ENCODE measurements at places on chromosomes 2 and 18.

GRCh38 chr2:67561457-67561965, 164.4 kb downstream of the ETAA1 start:
- no peak for DNase-seq

- DNase-seq = peak; percentile 73
These were observed 403 bp downstream of the TMEM127 start for GRCh38 chr2:96265349-96265839.

DNA sequence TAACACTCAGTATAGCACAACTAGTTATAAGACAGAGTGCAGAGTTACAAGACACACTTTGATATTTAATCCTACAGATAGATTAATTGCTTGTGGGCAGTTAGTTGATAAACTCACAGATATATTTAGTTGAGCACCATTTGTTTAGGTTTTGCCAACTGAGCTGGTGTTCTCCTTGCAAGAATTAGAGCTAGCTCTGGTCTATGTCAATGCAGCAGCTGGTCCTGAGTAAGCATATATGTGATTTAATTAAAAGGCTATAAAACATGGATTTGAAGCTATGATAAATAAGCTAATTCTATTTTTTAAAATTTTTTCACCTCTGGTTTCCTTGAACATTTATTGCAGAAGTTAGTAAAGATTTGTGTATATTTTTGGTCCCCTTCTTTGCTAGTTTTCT, 35.6 kb downstream of the GPD2 start:
- DNase-seq = no peak

DNA sequence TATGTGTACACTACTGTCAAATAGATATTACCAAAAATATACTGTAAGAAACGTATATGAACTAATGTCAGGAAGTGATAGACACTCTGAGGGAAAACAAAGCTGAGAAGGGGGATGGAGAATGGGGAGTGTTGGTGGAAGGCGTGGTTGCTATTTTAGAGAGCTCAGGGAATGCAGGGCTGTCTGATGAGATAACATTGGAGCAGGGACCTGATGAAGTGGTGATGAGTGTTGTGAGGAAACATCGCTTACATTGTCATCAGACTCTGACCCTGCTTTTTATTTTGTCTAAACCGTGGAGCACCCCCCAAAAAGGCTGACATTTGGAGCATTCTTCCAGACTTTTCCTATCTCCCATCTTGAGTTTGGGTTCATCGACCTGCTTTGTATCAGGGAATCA, 194.7 kb downstream of the LTBP1 start:
- DNase-seq = no peak

DNA sequence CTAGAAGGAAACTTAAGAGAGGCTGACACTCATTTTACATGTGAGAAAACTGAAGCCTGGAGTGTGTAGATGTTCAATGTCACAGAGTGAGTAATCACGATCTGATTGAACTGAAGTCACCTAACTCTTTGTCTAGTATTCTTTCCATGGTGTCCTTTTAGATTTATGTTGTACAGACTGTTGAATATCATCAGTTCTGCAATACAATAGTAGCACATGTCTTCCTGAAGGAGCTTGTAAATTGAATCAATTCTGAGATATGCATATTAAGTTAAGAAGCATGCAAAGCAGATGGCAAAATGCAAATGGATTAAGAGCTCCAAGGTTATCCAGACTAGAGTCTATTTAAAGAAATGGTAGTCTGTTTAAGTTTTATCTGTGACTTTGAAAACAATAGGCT, 484.9 kb upstream of the CRIM1 start:
- DNase-seq = no peak

GRCh38 chr2:152067823-152068222, 31.0 kb downstream of the CACNB4 start:
- DNase-seq = no peak

DNA sequence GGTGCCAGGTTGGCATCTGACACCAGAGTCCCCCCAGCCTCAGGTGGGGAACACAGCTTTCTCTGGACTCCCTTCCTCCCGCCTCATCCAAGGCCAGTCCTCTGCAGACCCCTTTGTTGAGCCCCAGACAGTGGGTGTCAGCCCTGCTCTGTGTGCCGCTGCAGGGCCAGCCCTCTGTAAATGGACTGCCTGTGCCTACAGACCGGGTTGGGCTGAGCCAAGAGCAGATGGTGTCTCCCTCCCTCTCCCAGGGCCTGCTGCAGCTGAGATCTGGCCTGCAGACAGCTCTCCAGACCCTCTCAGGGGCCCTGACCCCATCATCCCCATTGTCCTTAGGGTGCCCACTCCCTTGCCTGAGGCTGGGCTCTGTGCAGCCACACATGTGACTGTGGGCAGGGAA, 160.8 kb downstream of the KLHL29 start:
- peak; percentile 50 for DNase-seq

DNA sequence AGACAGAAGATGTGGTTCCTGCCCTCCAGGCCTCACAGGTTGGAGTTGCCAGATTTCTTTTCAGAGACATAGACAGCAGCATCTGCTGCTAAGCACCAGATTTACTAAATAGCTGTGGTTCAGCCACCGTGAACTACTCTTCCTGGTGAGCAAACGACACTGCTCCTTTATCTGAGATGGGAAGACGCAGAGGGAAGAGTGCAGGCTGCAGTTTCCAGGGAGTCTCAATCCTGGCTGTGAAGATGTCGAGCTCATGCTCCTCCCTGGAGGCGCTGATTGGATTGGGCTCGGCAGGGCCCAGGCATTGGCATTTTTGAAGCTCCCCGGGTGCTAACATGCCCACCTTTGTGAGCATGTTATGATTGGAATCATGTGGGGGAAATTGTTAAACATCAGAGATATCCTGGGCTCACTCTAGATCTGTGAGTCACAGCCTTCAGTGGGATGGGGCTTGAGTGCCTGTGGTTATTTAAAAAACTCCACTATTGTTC, 314.8 kb downstream of the TSN start:
- no peak for DNase-seq

GRCh38 chr2:98607741-98608115, 584 bp downstream of the COA5 start:
- DNase-seq = no peak

DNA sequence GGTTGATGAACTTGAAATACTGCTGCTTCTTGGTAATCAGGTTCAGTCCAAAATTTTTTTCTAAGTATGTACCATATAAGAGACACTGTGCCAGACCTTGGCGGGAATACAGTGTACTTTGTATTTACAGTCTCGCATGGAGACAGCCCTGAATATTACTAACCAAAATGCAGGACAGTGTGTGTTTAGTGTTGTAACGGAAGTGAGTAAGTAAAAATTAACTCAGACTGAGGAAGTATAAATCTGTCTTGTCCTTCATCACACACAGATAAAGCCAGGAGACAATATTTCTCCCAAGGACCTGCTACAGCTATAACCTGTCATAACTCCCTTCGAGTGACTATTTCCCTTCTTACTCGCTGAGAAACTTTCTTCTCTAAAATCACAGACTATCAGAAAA, 76.9 kb downstream of the ACTR3 start:
- no peak for DNase-seq

DNA sequence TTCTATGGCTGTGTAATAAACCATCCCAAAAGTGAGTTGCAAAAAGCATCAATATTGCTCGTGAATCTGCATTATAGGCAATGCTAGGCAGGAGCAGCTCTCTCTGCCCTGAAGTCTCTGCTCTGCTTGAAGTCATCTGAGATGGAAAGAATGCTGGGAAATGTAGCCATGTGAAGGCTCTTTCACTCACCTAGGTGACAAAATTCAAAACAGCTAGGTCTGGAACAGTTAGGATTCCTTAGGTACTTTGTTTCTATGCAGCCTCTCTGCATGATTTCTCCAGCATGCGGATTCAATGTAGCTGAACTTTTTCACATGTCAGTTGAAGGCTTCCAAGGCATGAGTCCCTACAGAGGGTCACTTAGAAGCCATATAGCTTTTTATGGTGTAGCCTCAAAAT, 1383.7 kb downstream of the LRP1B start:
- no peak for DNase-seq

DNA sequence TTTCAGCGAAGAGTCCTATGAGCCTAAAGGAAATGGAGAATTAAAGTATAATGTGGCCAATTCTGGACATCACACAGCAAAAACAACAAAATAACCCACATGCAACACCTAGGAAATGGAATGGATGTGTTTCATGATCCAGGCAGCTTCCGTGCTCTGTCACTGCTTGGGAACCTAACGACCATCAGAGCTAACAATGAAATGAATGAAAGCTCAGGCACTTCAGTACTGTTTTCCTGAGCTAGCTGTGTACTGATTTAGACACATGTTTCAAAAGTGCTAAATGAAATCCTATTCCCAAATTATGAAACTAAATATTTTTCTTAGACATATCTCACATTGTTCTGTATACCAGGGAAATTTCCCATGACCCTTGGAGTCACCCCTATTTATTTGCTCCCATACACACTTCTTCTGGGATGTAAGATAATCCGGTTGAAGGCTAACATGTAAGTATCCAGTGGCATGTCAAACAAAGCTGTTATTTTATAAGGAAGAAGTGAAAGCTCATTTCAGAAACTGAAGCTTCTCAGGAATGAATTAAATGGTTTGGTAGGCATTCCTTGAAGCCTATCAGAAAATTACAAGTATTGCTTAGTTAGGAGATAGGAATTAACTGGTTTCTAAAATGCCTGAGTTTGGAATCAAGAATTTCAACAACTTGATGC, 108.5 kb upstream of the RND3 start:
- DNase-seq = no peak

- no peak for DNase-seq
These were observed 22.9 kb downstream of the GRHL1 start for GRCh38 chr2:9974343-9974742.

GRCh38 chr2:62149708-62150107, 46.2 kb upstream of the B3GNT2 start:
- no peak for DNase-seq

DNA sequence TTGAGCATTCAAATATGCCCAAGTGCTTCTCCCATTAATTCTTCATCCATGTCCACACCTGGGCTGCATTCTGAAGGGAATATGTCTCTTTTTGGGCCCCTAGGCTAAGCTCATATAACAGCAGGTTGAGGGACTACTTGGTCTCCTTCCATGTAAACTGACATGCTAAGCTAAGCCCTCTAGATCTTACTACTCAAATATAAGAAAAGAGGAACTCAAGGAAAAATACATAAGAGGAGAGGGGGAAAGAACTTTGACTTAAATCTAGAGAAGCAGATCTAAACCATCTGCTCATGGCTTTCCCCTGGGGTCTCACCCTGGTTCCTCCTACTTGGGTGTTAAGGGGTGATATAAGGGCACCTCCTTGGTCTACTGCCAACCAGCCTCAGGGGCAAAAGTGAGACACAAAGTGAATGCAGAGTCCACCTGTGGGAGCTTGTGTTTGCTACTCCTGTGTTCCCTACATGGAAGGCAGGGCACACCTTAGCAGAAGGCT, 19.8 kb upstream of the NFU1 start:
- no peak for DNase-seq

DNA sequence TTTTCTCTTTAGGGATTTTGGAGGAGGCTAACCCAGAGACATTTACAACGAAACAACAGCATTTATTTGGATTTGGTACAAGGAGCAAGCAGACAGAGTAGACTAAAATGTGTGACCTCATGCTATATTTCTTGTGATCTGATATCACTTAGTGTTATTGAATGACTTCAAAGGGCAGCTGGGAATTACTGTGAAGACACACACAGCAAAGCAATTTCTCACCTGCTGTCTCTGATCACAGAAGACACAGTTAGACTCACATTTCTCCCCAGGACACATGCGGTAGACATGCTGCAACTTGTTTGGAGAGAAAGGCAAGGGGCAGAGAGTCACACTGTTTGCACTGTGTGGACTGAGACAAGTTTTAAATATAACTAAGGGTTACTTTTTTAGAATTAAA, 67.5 kb downstream of the LTBP1 start:
- DNase-seq = no peak

DNA sequence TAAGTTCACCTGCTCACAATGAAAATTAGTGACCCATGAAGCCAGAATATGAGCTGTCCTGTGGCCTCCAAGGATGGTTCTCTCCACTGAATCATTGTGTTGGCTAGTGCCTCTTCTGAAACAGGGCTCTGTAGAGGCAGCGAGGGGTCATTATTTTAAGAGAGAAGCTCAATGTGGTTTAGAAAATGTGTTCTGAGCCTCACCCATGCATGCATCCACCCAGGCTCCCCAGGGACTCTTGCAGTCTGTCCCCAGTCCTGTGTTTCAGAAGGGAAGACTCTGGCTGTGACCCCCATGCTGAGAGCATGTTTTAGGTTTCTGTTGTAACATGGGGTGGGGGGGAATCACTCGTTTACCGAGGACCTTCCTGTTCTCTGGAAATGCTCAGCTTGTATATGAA, 135.2 kb downstream of the RNF144A start:
- DNase-seq = no peak

- DNase-seq = no peak
These were observed 166.1 kb downstream of the ANKRD30B start for GRCh38 chr18:14914121-14914520.

- no peak for DNase-seq
These were observed 72.1 kb downstream of the EDAR start for GRCh38 chr2:108916796-108917421.

DNA sequence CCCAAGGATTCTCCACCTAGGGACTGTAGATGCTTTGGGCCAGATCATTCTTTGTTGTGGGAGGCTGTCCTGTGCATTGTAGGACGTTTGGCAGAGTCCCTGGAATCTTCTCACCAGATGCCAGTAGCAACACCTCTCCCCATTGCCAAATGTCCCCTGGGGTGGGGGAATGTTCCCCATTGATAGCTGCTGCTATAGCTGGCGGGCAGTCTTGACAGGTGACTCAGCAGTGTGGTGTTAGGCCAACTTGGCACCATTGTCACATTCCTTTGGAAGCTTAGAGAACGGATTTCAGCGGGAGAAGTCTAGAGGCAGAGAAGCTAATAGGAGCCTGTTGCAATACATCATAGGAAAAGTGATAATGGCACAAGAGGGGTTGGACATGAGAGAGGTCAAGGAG, 495.7 kb upstream of the SMIM21 start:
- DNase-seq = no peak

- DNase-seq = no peak
These were observed 1558.6 kb upstream of the NXPH2 start for GRCh38 chr2:140338795-140339194.

GRCh38 chr18:1751249-1751648, 820.1 kb downstream of the METTL4 start:
- no peak for DNase-seq

- no peak for DNase-seq
These were observed 22.7 kb upstream of the NCL start for GRCh38 chr2:231486851-231487596.

DNA sequence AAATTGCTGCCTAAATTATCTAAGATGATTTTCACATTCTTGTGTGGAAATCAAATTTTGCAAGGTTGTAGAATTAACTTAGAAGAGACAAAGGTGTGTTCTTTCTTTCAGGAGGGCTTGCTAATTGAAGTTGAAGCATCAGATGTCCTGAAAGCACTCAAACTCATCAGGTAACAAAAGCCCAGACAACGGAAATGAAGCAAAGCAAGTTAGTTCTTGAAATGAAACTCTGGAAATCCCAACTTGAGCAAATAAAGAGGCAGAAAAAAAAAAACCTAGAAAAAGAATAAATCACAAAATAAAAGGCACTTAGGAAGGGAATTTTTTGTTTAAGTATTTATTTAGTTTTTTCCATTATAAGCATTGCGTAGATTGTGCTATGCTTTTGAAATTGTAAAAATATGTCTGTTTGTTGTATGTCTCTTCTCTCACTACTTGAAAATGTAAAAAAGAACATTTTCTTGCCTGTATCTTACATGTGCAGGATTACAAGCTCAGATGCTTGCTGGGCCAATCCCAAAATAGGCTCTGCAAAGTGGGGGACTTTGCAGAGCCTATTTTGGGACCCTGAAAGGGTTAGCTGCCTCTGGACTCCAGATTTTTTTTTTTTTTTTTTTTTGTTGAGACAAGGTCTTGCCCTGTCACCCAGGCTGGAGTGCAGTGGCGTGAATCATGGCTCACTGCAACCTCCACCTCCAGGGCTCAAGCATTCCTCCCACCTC, 46.7 kb downstream of the FAM161A start:
- DNase-seq = no peak
